ENCODE measurements at places on chromosomes 7 and 10.

GRCh38 chr7:48154792-48155413, 16.4 kb upstream of the ABCA13 start:
- peak; percentile 59 for DNase-seq

- DNase-seq = no peak
Observed at GRCh38 chr10:89255793-89256192, 4.2 kb upstream of the LIPA start.

DNA sequence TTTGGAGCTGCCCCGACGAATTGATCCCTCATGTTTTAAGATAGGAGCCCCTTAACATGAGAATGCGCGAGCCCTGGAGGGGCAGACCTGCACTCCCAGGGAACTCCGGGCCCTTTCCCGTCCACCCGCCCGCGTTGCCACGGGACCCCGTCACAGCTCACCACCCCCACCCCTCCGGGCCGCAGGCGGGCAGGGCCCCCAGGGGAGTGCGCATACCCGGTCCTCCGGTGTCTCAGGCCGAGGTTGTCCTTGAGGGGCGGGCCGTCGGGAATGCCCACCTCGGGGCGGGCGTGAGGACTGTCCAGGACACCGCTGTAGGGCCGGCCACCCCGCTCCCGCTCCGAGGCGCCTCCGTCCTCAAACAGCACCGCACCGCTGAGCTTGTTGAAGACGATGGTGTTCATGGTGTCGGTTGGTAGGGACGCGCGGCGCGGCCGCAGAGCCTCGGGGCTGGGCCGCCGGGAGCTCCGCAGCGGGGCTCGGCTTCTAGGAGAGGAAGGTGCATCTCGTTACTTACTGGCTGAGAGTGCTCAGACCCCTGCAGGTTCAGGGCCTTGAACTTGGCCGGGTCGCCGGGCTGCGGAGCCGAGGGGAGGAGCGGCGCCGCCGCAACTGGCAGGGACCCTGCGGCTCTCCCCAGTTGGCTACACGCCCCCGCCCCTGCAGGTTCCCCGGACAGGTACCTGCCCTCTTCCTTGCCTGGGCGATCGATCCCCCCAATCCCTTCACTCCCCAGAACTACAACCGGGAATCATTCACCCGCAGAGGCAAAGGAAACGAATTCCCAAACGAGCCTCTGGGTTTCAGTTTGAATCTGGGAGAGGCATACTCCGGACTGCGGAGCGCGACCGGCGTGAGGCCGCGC, 2.4 kb downstream of the MKX start:
- DNase-seq = peak; percentile 59

GRCh38 chr7:90723866-90724265, 127.7 kb downstream of the CDK14 start:
- no peak for DNase-seq

DNA sequence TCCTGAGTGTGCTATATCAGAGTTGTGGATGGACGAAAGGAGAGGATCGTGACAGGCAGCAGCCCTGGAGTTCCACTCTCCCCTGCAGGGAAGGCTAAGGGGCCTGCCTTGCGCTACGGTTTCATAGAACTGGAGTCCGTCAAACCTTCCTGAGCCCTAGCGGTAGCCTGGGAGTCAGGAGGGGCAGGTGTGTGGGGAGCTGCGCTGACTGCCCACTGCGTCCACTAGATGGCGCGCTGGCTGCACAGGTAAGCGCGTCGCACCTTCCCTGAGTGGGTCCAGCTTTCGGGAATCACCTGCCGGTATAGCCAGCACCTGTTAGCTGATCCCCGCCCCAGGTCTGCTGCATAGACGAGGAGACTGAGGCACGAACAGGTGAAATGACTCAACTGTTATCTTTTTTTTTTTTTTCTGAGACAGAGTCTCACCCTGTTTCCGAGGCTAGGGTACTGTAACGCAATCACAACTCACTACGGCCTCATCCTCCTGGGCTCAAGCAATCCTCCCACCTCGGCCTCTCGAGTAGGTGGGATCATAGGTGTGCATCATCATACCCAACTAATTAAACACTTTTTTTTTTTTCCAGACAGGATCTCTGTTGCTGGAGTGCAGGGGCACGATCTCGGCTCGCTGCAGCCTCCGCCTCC, 20.2 kb upstream of the BAIAP2L1 start:
- peak; percentile 22 for DNase-seq

DNA sequence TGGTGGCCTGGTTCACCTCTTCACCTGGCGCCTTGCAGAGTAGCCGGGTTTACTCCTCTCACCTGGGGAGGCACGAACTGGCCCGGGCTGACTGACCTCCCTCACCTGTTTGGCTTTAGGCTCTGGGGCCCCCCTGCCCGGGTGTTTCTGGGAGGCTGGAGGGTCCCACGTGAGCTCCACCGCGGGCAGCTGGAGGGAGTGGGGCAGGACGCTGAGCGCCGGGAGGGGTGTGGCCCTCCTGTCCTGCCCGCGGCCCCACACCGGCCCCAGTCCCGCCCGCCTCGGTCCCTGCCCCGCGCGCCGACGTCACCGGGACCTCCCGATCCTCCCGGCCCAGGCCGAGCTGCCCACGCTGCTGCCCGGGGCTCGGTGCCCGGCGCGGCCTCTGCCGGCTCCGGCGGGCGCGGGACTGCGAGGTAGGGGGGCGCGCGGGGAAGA, at the start of gene AMZ1:
Gene AMZ1 (plus strand): TSS at position 322 of the 438 bp plus-strand sequence. CDS start 12,250 bp downstream, outside the sequence.
- DNase-seq = peak; percentile 35

DNA sequence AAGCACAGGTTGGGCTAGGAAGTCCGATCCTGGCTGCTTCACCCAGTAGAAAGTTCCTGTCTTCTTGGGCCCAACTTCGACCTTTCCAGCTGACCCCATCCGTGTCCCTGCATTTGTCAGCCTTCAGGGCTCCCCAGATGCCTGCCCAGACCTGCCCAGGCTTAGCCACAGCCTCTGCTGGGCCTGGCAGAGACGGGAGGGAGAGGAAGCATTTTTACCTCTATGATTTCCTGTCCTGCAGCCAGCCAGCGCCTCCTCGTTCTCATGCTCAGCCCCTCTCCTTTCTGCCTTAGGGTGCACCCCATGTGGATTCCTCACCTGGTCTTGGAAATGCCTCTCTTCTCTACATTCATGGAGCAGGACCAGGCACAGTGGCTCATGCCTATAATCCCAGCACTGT, 3.7 kb downstream of the METTL27 start:
- DNase-seq = no peak

GRCh38 chr10:5685764-5686240, 1.2 kb downstream of the TASOR2 start:
- DNase-seq = peak; percentile 47

DNA sequence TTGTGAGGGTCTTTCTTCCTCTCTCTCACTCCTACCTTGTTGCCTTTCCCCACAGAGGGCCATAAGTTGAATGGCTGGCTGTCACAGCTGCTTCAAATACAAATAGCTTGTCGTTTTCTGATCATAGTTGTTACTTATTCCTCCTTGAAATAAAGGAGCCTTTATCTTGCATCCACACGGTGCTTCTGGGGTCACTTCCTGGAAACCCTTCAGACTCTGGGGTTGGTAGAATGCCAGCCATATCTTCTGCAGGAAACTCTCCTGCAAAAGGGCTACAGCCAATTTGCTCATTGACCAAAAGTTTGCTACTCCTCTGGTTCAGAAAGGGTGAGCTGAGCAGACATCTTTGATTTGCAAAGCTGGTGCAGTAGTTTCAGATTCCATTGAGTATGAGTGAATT, 70.4 kb downstream of the FAM185A start:
- no peak for DNase-seq

GRCh38 chr10:22899775-22900174, 28.1 kb upstream of the ARMC3 start:
- no peak for DNase-seq

- DNase-seq = no peak
Observed at GRCh38 chr10:92829042-92829785, 19.1 kb upstream of the EXOC6 start.

GRCh38 chr7:31122649-31123058, 70.5 kb downstream of the ADCYAP1R1 start:
- DNase-seq = peak; percentile 80

DNA sequence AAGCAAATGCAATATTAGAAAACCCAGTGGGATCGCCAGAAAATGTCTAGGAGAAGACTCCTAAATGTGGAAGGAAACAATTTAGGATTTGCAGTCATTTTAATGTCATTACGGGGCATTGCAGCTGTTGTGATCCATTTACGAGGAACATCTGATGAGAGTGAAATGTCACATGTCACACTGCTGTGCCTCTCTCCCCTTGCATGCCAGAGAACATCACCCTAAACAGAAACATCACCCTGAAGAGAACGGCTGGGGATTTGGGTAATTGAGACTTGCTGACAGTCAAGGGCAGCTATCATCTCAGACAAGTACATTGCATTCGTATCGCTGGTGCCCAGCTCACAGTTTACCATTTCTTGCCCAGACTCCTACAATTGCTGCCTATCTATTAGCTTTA, 785.7 kb upstream of the POM121L12 start:
- DNase-seq = no peak

GRCh38 chr10:65194126-65194525, 1672.9 kb downstream of the REEP3 start:
- DNase-seq = no peak

GRCh38 chr7:38938589-38938988, 29.6 kb upstream of the VPS41 start:
- DNase-seq = no peak

DNA sequence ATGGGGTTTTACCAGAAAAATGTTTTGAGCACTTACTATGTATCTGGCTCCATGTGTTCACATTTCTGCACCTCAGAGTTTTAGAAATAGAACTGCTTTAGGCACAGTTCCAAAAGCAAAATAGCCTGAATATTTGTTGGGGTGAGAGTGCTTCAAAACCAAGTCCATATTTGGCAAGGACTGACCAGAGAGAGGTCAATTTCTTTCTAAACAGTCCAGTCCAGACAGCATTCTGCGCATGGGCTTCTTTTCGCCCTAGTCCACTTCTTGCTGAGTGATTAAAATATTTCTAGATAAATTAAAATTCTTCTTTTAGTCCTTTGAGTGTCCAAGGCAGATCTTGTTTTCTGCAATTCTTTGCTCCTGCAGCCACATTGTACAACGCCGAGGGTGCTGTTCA, 427.0 kb downstream of the PHTF2 start:
- DNase-seq = peak; percentile 26

- DNase-seq = peak; percentile 71
Observed at GRCh38 chr10:97553575-97554031, 19.0 kb upstream of the ANKRD2 start.

GRCh38 chr10:131972474-131973071, 9.2 kb downstream of the BNIP3 start:
- DNase-seq = no peak

DNA sequence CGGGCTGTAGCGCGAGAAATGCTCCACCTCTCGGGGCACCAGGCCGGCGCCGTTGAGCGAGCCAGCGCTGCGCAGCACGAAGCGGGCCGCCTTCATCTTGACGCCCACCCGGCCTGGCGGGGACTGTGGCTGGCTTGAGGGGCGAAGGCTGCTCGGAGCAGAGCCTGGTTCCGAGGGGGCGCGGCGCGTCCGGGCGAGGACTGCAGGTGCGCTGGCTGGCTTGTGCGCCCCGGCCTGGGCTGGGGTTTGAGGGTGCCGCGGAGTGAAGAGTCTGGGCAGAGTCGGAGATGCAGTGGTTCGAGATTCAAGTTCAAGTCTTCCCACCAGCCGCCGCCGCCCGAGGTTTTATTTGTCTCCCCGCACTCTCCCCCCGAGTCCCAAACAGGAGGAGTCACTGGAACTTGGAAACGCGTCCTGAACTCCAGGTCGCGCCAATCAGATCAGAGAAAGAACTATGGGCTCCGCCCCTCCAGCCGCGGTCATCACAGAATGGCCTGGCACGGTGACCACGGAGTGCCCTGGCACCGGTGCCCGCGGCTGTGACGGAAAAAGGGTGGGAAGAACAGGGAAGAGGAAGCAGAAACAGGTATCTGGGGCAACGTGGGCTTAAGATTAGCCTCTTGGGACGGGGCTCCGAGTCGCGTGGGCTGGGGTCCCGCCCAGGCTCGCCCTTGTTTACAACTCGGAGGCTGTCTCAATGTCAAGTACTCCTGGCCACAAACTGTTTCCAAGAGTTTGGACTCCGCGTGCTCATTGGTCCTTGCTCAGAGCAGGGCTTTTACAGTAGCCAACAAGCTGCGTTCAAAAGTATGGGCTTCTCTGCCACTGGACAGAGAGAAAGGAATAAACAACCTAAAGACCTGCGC, at the start of gene PDK4:
Gene PDK4 (minus strand): TSS at position 319 of the 866 bp plus-strand sequence. CDS start 223 bp downstream, at position 96.
- DNase-seq = peak; percentile 51

DNA sequence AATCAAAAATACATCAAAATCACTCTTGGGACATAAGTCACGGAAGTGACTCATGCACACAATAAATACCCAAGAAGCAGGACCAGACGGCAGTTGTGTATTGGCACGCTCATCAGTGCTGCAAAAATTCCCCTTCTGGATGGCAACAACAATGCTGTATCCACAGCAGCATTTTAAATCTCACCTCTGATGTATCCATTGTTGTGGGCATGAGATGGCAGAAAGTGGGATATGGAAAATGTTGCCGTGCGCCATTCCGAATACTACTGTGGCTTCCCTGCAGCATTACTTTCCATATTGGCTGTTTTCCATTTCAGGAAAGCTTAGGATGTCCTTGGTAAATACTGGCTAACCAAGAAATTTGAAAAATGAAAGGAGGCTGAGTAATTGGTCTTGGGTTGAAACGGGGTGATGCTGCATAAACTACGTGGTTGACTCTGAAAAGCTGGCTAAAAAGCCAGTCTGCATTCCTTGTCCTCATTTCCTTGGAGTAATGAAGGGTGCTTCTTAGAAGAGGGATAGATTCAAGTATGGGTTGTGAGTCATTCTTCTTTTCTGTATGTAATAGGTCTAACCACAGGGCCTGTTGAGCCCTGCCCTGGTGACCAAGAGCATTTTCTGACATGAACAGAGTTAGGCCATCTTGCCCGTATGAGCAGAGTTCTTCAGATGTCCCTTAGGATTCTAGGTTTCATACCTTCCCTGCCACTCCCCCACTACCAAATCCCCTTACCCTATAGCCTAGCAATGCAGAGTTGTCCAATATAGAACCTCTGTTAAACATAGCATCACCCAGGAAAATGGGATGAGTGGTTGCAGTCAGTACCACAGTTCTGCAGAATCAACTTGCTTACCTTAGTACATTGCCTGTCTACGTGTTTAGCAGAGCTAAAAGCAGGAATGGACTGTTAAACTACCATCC, 36.3 kb upstream of the TOMM7 start:
- peak; percentile 96 for DNase-seq

DNA sequence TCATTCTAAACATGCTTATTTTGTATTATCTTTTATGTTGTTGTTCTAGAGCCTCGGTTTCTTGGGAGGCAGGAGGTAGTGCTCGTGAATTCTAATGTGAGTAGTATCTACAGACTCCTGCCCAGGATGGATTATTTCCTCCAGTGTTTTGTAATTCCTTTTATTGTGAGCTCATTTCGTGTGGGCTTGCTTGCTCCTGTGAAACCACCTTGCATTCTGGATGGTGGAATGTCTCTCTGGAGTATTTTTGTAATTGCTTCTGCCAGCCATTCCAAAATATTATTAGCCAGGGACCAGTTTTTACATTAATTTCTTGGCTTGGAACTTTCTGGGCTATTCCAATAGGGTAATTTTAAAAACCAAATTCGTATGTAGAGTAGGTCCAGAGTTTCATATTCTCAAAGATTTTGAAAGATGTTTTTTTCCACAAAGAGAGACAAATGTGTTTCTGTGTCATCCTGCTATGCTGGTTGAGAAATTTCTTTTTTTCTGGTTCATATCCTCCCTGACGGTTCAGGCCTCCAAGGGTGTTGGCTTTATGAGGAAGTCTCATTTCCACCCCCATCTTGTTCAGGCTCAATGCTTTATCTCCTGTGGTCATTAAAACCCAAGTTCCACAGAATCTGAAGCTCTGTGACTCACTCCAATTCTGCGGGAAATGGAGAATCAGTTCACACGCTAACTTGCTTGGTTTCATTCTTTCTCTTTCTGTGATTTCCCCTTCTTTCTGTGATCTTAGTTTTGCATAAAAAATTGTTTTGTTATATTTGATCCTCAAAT, 41.7 kb upstream of the CALD1 start:
- peak; percentile 90 for DNase-seq
